Lung (tissue), 17 donors: ENCODE measurements at places on chromosomes 3 and 15. TPM values are rescaled to one million over a fixed set of nuclear protein-coding genes. Genes with fewer than 3 reads are reported as not detected.

CFAP100 gene
- 10.4 TPM for total RNA-seq

CNTN4 gene
- 8.9 TPM for total RNA-seq

CEMIP gene
- total RNA-seq, result 4.2 TPM

STRIT1 gene
- not detected for total RNA-seq

- DNase-seq, result no peak
Measured at GRCh38 chr15:60102748-60103147, 98.6 kb downstream of the FOXB1 start.

DNA sequence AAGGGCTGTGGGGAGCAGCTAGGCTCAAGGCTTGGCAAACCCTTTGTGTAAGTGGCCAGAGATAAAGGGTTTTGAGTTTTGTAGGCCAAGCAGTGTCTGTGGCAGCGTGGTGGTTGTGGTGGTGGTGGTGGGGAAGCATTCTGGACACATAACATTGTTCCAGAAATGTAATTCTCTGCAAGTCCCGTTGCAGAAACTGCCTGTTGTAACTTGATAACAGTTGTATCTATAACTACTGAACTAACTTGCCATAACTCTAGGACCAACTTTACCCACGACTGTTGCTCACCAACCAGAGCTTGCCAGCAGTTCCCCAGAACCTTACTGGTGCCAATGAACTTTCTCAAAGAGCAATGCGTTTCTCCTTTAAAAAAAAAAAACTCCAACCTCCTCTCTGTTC is 18.1 kb upstream of the TMEM40 start:
- no peak for DNase-seq

DNA sequence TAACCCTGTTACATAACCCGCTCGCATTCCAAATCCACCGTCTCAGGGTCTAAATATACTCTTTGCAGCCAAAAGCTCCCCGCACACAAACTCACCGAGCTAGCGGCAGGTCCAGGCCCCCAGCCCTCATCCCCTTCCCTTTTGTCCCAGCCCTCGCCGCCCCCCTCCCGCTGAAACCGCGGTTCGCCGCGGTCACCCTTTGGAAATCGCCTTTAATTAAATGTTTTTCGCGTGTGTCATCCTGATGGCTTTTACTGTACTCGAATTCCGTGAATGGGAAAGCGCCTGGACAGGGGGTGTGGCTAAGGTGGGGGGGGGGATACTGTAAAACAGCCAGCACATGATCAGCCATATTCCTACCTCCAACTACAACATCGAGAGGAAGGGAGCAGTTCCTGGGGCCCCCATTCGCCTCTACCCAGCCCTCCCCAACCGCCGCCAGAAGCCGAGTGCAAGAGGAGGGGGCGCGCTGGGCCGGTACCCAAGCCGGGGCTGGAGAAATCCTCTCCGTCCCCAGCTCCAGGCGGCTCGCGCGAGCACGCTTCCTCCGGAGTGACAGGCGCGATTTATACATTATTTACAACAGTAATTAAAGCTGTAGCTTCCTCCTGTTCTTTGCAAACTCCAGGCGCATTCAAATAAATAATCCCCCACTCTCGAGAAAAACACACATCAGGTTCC is 1.7 kb downstream of the RORA start:
- DNase-seq, result peak; percentile 62

GRCh38 chr15:68471541-68471940 is 39.6 kb upstream of the ITGA11 start:
- no peak for DNase-seq

- no peak for DNase-seq
Measured at GRCh38 chr15:78314181-78314581, 14.8 kb upstream of the SKIC8 start.

- peak; percentile 10 for DNase-seq
Measured at GRCh38 chr3:158845765-158846350, 44.0 kb downstream of the MFSD1 start.

GRCh38 chr3:18428036-18428435 is 2.9 kb upstream of the SATB1 start:
- no peak for DNase-seq

GRCh38 chr15:33400941-33401340 is 90.2 kb downstream of the RYR3 start:
- no peak for DNase-seq

DNA sequence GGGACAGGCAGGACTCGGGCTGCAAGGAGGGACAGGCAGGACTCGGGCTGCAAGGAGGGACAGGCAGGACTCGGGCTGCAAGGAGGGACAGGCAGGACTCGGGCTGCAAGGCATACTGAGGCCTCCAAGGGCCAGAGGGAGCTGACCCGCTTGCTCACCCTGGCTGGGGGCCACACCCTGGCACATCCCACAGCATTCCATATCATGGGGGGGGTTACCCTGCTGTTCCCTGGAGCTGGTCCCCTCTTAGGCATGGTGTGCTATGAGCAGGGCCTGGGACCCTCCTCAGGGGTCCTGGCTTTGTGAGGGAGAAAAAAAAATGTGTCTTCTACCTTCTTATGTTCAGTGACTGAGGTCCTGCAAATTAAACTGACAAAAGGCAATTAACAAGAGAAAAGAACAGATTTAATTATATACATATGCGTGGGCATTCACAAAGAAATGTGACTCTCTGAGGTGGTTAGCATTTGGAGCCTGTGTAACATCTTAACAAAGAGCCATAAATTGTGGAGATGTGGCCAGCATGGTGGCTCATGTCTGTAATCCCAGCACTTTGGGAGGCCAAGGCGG is 97.6 kb upstream of the ALDH1A3 start:
- no peak for DNase-seq

DNA sequence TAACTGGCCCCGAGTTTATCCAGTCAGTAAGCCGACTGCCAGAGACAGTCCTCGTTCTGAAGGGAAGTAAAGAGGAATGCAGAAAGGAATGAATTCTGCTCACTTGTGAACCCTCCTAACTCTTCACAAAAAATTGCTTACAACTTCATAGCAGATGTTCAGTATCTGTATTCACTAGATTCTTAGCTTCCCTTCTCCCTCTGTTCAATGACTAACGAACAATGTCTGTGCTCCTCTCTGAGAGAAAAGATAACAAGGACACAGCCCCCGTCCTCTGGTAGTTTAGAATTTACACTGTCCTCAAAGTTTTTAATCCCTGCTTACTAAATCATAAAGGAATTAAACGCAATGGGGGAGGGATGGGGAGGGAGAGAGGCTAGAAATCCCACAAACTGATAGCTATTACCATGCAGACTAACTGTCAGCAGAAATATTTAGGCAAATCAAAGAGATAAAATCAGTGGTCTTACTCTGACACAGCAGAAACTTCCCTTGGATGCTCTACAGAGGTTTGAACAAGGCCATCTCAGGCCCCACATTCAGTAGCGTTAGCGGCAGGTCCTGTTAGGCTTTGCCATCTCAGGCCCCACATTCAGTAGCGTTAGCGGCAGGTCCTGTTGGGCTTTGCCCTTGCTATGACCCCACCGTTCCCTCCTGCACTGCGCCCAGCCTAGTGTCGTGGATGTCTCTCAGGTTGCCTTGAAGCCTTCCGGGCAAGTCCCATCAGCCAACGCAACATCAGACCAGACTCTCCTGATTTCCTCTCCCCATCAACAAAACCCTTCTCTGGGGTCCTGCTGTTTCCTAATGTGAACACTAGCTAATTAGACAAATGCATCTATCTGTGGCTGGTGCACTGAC is 23.4 kb downstream of the NRROS start:
- DNase-seq, result no peak

GRCh38 chr15:63056829-63057228 is 14.3 kb downstream of the TPM1 start:
- DNase-seq, result peak; percentile 95

DNA sequence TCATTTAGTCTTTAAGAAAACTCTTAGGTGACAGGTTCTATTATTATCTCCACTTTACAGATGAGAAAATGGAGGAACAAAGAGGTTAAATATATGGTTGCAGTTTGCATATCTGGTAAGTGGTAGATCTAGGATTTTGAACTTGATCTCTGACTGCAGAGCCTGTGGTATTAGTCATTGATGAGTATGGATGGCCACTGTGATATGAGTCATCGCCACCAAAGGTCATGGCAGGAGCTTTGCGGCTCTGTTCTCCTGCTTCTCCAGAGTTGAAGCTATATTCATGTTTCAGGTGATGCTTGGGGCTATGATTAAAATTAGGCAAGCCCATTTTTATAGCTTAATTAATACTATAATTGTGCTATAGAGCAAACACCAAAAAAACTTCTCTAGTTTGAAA is 306.2 kb upstream of the DPPA4 start:
- no peak for DNase-seq

DNA sequence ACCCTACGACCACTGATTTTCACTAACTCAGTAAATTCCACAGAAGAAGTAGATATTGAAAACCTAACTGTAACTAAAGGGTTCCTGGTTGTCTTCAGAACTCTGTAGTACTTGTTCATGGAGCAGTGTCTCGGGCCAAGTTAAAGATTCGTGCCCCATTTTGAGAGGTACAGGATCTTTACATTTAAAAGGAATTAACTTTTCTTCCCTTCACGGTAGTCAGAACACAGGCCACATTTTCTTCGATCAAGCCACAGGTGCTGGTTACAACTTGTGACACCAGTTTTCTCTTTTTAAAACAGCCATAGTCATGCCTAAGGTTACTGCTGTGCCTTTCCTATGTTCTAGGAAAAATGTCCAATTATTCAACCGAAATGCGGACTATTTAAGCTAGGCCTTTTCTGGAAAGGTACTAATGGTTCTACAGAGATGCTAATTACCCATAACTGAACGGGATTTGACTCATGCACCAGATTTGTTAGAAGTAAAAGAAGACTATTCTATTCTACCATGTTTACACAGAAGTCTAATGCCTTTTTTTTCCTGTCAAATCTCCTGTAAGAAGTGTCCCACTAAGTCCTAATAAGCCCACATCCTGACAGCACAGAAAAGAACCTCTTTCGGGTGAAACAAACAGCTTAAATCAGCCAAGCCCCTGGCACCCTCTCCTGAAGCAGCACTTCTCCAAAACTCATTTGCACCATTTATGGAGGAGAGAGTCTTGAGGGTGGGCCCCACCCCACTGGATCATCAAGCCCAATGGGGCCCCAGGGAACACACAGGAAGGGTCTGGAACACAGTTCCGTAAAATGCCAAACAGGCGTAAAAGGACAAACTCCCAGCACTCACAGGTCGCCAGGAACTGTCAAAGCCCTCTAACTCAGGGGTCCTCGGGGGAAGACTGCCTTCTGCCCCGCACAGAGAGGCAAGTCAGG is 1.9 kb downstream of the LRIG1 start:
- DNase-seq, result no peak
